ENCODE measurements at places on chromosomes 11 and 22.
A peak's percentile ranks its signal among the peaks of the same experiment; 100 is the strongest.

DNA sequence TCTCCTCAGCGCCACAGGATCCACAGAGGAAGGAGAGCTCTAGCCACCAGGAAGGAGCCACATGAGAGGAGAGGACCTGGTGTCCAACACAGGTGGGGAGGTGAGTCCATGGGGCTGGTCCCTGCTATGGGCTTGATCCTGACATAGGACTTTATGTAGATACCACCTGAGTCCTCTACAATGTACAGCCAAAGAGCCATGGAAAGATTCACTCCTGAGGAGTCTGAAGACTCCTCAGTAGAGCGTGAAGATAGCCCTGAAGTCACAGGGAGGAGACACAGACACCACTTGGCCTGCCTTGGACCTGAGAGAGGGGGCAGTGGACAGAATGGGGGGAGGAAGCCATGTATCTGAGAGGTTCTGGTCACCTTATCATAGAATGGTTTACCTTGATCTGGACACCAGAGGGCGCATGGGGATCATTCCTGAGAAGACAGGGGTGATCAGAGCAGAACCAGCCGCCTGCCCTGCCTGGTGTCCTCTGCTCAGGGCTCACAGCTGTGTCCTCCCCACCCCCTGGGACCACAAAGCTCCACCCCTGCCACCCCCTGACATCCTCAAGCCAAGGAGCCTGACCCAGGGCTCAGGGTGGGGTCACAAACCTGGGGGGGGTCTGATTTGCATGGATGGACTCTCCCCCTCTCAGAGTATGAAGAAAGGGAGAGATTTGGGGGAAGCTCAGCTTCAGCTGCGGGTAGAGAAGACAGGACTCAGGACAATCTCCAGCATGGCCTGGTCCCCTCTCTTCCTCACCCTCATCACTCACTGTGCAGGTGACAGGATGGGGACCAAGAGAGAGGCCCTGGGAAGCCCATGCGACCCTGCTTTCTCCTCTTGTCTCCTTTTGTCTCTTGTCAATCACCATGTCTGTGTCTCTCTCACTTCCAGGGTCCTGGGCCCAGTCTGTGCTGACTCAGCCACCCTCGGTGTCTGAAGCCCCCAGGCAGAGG is 77.0 kb downstream of the ZNF280B start:
- DNase-seq = peak; percentile 36

DNA sequence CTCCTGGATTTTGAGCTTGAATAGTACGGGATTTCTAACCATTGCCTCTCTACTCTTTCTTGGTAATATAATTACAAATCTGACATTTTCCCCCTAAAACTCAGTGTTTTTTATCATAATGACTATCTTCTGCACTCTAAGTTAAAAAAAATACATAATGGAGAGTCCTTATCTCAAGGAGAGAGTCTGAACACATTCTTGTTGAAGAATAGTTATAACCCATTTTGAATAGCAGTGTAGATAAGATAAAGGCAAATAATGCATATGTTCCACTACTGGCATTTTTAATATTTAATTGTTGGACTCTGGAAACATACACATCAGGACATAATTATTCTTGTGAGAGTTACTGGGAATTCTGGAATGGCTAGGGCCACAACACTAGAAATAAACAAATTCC is 456.5 kb upstream of the ANO5 start:
- no peak for DNase-seq

DNA sequence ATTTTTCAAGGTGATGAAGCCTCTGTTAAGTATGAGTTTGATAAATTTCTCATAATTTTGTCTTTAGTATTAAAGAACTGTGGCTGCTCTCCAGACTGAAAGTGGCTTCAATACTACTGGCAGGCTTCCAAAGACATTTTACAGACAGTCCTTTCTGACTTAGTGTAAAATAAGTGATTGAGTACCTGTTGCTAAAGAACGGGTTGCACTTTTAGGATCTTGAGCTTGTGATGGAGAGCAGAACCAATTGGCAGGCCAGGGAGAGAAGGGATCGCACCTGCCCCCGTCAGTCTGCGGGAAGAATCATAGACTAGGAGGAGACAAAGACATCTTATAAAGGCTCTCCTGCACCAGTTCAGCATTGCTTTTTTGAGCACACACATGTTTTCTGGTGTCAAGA is 4.4 kb downstream of the NCAM1 start:
- no peak for DNase-seq

DNA sequence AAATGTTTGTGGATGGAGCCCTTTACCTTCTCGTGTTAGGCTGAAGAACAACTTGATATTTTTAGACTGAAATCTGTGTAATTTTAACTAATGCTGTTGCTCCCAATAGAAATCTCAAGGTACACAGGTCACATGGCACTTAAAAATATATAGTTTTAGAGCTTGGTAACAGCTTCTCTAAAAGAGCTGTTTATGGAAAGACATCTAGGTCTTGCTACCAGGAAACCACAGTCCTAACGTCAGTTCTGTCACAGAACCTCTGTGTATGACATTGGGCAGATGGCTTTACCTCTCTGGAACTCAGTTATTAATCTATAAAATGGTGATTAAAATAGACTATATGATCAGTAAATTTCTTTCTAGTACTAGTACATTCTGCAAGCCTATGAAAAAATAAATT is 35.4 kb downstream of the PAK1 start:
- DNase-seq = no peak

DNA sequence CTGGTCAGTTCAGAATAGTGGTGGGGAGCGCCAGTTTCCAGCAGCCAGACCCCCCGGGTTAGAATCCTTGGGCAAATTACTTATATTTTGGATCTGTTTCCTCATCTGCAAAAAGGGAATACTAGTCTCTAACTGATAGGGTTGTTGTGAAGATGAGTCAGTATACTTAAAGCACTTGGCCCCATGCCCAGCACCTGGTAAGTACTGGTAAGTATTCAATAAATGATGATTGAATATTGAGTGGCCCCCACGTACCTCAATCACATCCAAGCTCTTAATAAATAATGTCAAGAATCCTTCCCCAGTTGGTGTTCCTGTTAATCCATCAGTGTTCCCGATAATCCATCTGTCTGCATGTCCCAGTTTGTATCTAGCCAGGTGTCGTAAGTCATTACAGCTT is 12.1 kb downstream of the ACP2 start:
- DNase-seq = peak; percentile 43

DNA sequence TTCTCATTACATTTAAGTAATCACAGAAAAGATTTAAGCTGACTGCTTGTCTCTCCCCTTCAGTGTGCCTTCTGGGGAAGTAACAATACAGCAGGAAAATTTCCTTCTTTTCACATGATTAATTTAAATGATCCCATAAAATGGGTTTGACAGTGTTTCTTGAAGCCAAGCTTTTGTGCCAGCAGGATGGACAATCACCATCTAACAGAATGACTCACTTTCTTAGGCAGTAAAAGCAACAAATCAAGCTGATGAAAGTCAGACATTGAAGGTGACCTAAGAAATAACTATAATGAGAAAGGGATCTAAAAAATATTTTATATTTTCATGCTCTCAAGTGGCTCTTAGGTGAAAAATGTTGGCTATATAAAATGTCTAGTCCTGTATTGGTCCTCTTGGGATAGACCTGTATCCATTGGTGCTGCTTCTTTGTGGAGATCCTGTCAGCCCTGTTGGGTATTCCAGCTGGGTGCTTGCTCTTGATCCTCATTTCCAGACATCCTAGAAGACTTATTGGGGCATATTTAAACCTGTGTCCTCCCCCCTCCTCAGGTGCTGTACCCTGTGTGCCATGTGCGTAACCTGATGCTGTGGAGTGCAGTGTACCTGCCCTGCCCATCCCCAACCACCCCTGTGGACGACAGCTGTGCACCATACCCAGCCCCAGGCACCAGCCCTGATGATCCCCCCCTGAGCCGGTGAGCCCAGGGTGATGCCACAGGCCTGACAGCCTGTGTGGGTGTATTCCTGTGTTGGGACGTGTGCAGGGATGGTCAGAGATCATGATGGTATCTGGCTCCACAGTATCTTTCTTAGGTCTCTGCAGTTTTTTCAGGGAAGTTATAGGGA is 62.7 kb upstream of the HORMAD2 start:
- DNase-seq = no peak

GRCh38 chr11:73990730-73991129 is 8.1 kb upstream of the UCP2 start:
- no peak for DNase-seq

- DNase-seq = peak; percentile 43
These were observed 36.6 kb downstream of the DCUN1D5 start for GRCh38 chr11:103055221-103055890.

DNA sequence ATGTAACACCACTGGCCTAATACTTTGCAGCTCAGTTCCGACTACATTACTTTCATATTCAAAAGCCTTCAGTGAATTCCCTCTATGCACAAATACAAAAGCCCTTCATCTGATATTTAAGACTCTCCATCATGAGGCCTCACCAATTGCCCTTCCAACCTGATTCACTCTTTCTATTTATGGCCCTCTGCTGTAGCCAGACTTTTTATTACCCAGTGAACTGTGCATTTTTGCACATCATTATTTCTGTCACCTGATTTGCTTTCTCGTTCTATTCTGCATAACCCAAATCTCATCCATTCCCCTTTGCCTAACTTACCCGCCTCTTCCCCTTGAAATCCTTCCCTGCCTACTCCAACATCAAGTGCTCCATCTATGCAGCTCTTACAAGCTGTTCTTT is 78.3 kb downstream of the BBOX1 start:
- DNase-seq = no peak

- no peak for DNase-seq
These were observed 862 bp upstream of the PDXP start for GRCh38 chr22:37657590-37658132.

- DNase-seq = no peak
These were observed 8.4 kb upstream of the KCNQ1OT1 start for GRCh38 chr11:2708151-2708581.

DNA sequence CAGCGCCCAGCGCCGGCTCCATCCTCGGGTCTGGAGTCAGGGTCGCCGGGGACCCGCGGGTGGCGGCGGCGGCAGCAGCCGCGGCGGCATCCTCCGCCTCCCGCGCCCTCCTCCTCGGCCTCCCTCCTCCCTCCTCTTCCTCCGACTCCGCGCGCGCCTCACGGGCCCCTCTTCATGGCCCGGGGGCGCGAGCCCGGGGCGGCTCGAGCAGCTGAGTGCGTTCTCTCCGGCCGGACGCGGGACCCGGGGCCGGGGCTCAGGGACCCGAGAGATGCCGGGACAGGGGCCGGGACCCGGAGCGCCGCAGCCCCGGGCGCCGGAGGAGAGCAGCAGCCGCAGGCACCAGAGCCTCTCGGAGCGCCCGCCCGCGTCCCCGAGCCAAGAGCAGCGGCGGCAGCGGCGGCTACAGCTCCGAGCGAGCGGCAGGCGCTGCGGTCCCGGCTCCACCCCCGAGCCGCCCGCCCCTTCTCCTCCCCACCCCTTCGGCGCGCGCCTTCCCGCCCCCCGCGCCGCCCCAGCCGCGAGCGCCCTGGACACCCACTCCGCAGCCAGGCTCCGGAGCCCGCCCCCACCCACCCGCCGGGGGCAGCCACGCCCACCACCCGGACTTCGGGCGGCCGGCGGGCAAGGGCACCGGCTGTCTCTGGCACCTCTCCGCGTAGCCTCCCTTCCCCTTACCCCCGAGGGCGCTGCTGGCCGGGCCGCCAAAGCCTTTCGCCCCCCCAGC is at the start of gene CHST1:
Gene CHST1, minus strand, starts transcription at position 417 of the 727 bp plus-strand sequence. CDS start 14,699 bp downstream, outside the sequence.
- DNase-seq = no peak

All from hematopoietic multipotent progenitor cell treated with erythropoietin and hydrocortisone succinate and interleukin-3 and kit ligand, for 15 days (in vitro differentiated cells).